Colonic mucosa (tissue), 4 donors: ENCODE measurements at places on chromosomes 5 and 9.

DNA sequence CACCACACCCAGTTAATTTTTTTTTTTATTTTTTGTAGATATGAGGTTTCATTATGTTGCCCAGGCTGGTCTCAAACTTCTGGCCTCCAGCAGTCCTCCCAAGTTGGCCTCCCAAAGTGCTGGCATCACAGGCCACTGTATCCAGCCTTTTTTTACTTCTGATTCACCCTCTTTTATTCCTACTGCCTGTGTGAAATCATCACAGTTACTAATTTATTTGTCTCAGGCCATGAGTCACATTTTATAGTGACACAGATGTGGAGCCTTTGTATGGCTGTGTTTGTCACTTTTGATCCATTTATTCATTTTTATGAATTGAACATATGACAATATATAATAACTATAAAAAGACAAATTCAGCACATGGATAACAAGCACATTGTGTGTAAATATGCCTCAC, 67.1 kb upstream of the SNX2 start:
- H3K27me3 ChIP-seq, result no peaks in the 10 kb centered on the region
- H3K36me3 ChIP-seq, result no peaks in the 10 kb centered on the region
- H3K27ac ChIP-seq, result no peak overlapping the region
- no peak for DNase-seq
- no peak overlapping the region for H3K4me3 ChIP-seq
- no peaks in the 10 kb centered on the region for H3K4me1 ChIP-seq

DNA sequence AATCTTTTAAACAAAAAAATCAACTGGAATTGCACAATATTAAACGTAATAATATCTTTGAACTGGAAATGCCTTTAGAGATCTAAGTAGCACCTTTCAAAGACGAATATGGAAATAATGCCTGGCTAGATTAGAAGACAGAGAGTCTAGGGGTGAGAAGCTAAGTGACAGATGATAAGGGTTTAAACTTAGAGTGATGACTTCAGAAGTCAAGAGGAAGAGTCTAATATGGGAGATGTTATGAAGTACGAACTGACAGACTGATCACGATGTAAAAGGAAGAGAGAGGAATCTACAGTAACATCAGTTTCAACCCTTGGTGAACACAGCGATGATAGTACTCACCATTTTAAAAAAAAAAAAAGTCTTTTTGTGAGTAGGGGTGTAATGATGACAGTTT, 57.9 kb downstream of the HINT1 start:
- H3K27ac ChIP-seq, result no peak overlapping the region
- H3K4me3 ChIP-seq, result no peak overlapping the region
- H3K27me3 ChIP-seq, result no peaks in the 10 kb centered on the region
- no peaks in the 10 kb centered on the region for H3K4me1 ChIP-seq

GRCh38 chr5:607541-608428, 4.4 kb upstream of the CEP72 start:
- no peaks in the 10 kb centered on the region for H3K27me3 ChIP-seq
- no peak overlapping the region for H3K27ac ChIP-seq
- H3K36me3 ChIP-seq, result no peaks in the 10 kb centered on the region

DNA sequence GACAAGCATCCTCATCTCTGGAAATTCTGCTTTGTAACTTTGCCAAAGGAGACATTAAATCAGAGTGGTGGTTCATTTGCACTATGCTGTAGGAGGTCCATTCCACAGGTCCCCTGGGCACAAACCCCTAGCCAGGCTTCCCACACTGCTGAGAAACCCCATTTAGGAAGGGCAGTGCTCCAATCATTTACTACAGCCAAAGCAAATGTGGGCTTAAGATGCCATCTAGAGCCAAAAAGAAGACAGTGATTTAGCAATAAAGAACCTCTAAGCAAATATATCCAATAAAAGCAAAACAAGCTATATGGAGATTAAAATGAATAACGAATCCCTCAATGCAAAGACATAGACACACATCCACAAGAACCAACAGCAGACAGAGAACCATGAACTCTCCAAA, 129.0 kb upstream of the ALDH1B1 start:
- H3K36me3 ChIP-seq, result no peaks in the 10 kb centered on the region
- DNase-seq, result no peak
- H3K27ac ChIP-seq, result no peak overlapping the region
- H3K4me1 ChIP-seq, result no peaks in the 10 kb centered on the region
- H3K4me3 ChIP-seq, result no peak overlapping the region
